Renal cortex interstitium (tissue), 15 donors: ENCODE measurements at places on chromosomes 11 and 22. TPM values are rescaled to one million over a fixed set of nuclear protein-coding genes. Genes with fewer than 3 reads are reported as not detected.

The GAB2 gene
- 18.8 TPM for polyA plus RNA-seq

The FGF4 gene
- not detected for polyA plus RNA-seq

The JAML gene
- polyA plus RNA-seq, result 4.1 TPM

The MPPED1 gene
- polyA plus RNA-seq, result 1.5 TPM

The KCNJ4 gene
- polyA plus RNA-seq, result 0.28 TPM

The CHCHD10 gene
- polyA plus RNA-seq, result 122 TPM

The DAGLA gene
- 4.4 TPM for polyA plus RNA-seq

The KRTAP5-10 gene
- polyA plus RNA-seq, result not detected

The SNX32 gene
- polyA plus RNA-seq, result 1.4 TPM
